HT1080 (cell line): ENCODE measurements at places on chromosomes 6 and 20. TPM values are rescaled to one million over a fixed set of nuclear protein-coding genes. Genes with fewer than 3 reads are reported as not detected.

TRAM2 gene
- total RNA-seq: 51.6 and 58.5 TPM in 2 replicates

GSTA3 gene
- total RNA-seq: not detected in 2 replicates

GABRR1 gene
- not detected in 2 replicates for total RNA-seq

TMEM181 gene
- total RNA-seq: 23.7 and 24.1 TPM in 2 replicates

C4B gene
- 0.27 and 1.2 TPM in 2 replicates for total RNA-seq

AKAP7 gene
- total RNA-seq: 3.8 and 9.6 TPM in 2 replicates

OOEP gene
- not detected in 2 replicates for total RNA-seq

TNNC2 gene
- not detected in 2 replicates for total RNA-seq

CHMP4B gene
- 24.2 and 40.8 TPM in 2 replicates for total RNA-seq

SLC22A7 gene
- not detected in 2 replicates for total RNA-seq

PAK5 gene
- total RNA-seq: not detected in 2 replicates

CLIC1 gene
- 1,383 and 1,400 TPM in 2 replicates for total RNA-seq

SCUBE3 gene
- total RNA-seq: 0.84 and 1.0 TPM in 2 replicates

SIRT5 gene
- 9.0 and 9.1 TPM in 2 replicates for total RNA-seq

ARMH2 gene
- total RNA-seq: not detected in 2 replicates

GLP1R gene
- not detected in 2 replicates for total RNA-seq

LIME1 gene
- total RNA-seq: 5.8 and 10.3 TPM in 2 replicates

PTCRA gene
- total RNA-seq: not detected in 2 replicates

TINAG gene
- total RNA-seq: not detected in 2 replicates
